ENCODE measurements at places on chromosomes 5 and 9.

DNA sequence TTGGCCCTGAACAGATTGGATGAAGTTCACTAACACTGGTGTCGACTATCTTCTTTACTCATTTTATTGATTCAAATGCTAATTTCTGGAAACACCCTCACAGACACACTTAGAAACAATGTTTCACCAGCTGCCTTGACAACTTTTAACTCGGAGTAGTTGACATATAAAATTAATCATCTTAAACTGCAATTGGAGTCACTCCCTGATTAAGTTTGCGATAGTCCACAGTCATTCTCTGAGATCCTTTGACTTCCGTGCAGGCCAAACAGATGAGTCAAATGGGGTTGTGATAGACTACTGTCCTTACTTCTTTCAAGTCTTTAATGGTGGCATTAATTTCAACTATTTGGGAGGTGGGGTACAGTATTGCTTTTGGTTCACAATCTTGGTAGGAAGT, 114.4 kb upstream of the PCSK1 start:
- DNase-seq = no peak

DNA sequence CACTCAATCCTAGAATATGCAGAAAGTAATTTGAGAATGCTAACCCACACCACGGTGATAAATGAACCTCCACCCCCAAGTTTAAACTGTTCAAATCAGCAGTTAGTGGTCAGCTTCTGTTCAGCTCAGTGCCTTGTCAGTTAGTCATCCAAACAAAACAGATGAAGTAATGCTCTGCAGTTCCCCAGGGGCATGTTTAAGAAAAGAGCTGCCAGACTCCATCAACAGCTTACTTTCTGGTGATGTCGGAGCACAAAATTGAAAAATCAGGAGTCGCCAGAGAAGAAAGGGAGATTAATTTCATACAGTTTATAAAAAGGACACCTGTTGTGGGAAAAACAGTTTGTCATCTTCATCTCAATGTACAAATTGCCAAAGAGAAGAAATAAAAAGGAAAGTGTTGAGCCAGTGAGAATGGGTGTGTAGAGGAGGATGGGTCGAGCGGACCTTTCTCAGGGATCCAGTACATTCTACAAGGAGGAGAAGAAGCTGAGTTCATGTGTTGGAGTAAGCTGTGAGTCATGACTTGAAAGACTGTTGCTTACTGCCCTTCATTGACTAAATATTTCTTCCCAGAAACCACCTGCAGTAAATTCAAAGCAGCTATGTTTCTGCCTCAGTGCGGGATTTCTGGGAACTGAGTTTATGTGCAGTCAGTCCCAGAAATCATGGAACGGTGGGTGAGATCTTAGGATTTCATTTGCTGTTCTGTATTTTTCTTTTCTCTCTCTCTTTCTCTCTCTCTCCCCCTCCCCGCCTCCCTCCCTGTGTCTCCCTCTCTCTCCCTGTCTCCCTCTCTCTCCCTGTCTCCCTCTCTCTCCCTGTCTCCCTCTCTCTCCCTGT, 13.7 kb downstream of the TRIO start:
- DNase-seq = no peak

DNA sequence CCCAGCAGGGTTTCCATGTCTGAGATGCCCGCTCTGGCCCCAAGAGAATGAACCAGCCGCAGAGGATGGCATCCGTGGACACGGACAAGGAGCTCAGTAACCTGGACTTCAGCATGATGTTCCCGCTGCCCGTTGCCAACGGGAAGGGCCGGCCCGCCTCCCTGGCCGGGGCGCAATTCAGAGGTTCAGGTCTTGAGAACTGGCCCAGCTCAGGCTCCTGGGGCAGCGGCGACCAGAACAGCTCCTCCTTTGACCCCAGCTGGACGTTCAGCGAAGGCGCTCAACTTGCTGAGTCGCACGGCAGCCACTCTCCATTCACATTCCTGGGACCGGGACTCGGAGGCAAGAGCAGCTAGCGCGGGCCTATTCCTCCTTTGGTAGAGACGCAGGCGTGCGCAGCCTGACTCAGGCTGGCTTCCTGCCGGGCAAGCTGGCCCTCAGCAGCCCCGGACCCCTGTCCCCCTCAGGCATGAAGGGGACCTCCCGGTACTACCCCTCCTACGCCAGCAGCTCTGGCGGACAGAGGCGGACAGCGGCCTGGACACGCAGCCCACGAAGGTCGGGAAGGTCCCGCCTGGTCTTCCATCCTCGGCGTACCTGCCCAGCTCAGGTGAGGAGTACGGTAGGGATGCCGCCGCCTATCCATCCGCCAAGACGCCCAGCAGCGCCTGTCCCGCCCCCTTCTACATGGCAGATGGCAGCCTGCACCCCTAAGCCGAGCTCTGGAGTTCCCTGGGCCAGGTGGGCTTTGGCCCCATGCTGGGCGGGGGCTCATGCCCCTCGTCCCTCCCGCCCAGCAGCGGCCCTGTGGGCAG, 74.4 kb downstream of the INSL6 start:
- DNase-seq = no peak

DNA sequence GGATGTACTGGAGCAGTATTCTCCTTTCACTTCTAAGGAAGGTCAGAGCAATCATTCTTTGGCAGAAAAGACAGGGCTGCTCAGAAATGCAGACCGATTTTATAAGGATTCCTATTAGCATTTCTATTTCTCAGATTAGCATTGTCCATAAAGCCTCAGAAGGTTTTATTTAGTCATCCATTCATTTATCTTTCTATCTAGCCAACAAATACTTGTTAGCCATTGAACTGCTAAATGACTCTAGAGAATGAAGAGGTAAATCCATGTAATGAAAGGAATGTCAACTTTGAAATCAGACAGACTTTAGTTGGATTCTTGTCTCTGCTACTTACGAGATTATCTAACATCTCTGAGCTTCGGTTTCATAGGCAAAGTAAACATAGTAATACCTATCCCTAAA, 165.2 kb downstream of the SLC25A46 start:
- DNase-seq = no peak

- DNase-seq = no peak
Observed at GRCh38 chr5:176339304-176339703, 22.3 kb downstream of the KIAA1191 start.

GRCh38 chr5:95105638-95106037, 179.3 kb downstream of the MCTP1 start:
- DNase-seq = no peak

DNA sequence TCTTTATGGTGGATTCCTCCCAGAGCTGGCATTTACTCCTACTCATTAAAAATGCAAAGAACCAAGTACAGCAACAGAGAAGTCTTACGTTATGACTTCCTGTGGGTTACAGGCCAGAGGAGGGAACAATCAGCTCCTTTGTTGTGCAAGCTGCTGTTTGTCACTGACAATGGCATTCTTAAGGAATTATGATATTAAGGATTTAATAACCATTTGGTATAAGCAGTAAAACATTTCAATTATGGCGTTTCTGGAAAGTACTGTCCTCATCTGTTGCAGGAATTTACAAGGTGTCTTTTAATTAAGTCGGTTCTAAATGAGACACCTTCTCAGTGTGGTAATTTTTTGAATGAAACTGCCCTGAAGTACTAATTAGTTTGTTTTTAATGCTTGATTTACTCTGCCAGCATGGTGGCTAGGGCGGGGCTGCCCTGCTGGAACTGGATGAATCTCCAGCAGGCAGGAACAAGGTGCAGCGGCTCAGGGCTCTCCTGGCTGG, 49.1 kb upstream of the VDAC1 start:
- peak; percentile 32 for DNase-seq

GRCh38 chr5:141641634-141642267, 5.0 kb downstream of the RELL2 start:
- no peak for DNase-seq

DNA sequence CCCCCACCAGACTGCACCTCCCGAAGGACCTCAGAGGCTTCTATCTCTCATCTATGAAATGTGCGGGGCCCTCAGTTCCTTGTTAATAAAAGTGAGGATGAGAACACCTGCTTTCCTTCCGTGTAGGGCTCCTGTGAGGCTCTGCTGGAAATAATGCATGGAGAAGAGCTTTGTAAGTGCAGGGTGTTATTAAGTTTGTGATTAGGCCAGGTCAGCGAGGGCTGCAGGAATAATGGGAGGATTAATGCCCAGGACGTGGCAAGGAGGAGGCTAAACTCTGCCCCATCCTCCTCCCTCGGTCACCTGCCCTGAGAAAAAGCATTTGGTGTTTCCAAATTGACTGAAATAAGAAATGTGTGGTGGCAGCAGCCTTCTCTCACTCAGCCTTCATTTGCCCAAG, 83.5 kb upstream of the HSPA9 start:
- no peak for DNase-seq

- DNase-seq = no peak
Observed at GRCh38 chr9:33159777-33160127, 7.4 kb downstream of the B4GALT1 start.

DNA sequence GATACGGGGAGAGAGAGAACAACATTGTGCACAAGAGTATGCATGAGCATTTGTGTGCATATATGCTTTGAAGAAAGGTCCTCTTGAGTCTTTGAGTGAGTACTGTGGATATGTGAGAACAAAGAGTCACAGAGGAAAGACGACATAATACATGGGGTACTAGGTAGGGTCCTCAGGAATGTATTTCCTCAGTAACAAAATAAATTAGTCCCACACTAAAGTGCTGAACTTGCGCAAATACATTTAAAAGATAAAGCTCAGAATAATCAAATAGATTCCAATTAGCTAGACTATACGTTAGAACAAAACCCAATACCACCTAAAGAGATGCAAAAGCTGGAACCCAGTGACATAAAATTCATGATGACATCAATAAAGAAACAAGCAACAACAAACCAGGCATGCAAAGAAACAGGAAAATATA, 70.8 kb downstream of the RAPGEF6 start:
- no peak for DNase-seq

GRCh38 chr5:117788596-117788995, 1199.8 kb downstream of the DTWD2 start:
- no peak for DNase-seq

DNA sequence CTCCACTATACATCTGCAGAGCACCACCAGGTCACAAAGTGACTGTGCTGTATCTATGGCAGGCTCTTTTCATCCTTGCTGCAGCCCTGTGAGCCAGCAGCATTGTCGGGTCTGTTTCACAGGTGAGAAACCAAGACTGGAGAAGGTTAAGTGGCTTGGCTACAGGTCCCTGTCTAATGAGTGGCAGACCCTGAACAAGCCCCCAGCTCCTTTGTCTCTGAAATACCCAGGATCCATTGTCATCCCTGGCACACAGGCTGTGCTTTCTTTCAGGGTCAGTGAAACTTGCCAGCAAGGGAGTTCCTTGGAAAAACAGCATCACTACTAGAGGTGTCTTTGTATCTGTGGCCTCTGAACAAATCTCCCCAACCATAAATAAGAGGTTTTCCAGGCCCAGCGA, 27.6 kb upstream of the CXCL14 start:
- no peak for DNase-seq

- DNase-seq = no peak
Observed at GRCh38 chr5:171794470-171794960, 8.9 kb downstream of the SMIM23 start.

DNA sequence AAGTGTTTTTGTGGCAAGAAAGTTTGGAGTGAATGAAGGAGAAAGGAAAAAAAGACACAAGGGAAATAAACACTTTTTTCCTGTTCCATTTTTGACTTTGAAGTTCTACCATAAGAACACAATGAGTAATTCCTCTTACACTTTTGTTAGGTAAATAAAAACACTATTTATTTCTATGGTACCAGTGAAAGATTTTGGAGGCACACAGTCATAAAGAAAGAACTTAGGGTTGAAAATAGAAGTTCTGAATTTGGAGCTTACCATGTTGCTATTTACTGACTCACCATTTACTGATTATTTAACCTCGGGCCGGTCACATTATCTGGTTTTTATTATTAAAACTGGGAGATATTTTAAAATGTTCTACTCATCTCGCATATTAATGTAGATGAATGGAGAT, 367.8 kb downstream of the TLE1 start:
- no peak for DNase-seq

DNA sequence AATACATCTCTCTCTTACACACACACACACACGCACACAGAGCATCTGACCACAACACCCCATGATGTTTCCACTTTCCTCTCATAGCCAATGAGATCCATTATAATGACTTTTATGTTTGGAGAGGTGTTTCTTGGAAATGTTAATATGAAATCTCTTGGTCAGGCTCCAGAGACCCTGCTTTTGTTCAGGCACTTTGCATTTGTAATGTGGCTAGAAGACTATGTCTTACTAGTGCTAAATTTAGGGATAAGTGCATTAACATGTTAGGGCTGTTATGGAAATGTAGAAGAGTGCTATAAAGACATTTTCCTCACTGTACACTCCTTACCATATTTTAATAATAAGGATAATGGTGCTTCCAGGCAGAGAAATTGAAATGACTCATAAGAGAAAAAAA, 3.8 kb downstream of the CDH9 start:
- no peak for DNase-seq

GRCh38 chr5:110165366-110165765, 475.6 kb downstream of the MAN2A1 start:
- DNase-seq = no peak

DNA sequence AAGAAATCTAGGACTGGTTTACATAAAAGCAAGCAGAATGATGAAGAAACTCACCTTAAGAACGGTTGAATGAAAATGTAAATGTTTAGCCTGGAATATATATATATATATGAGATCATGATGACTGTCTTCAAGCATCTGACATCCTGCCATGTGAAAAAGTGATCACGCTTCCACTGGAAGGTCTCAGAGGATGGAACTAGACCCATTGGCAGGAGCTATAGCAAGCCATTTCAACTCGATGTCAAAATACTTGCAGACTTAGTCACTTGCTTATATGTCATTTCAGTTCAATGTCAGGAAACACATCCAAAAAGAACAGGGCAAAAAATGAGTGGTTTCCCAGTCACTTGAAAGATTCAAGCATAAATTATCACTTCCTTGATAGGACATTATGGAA, 22.2 kb upstream of the TMEM161B start:
- DNase-seq = no peak

DNA sequence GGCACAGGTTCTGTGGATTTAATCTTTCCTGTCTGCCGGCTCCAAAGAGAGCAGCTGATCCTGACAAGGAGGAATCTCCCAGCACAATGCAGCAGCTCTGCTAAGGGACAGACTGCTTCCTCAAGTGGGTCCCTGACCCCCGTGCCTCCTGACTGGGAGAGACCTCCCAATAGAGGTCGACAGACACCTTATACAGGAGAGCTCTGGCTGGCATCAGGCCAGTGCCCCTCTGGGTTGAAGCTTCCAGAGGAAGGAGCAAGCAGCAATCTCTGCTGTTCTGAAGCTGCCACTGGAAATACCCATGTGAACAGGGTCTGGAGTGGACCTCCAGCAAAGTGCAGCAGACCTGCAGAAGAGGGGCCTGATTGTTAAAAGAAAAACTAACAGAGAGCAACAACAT, 630.2 kb upstream of the FTMT start:
- DNase-seq = no peak

- DNase-seq = no peak
Observed at GRCh38 chr5:16464664-16465543, 696 bp downstream of the ZNF622 start.
